Neural progenitor cell (in vitro differentiated cells): ENCODE measurements at places on chromosomes 2 and 18. TPM values are rescaled to one million over a fixed set of nuclear protein-coding genes. Genes with fewer than 3 reads are reported as not detected.
A peak's percentile ranks its signal among the peaks of the same experiment; 100 is the strongest.

The CCDC68 gene
- total RNA-seq = not detected in 2 replicates

GRCh38 chr18:74063023-74063422, 84.6 kb downstream of the FBXO15 start:
- no peak for DNase-seq

DNA sequence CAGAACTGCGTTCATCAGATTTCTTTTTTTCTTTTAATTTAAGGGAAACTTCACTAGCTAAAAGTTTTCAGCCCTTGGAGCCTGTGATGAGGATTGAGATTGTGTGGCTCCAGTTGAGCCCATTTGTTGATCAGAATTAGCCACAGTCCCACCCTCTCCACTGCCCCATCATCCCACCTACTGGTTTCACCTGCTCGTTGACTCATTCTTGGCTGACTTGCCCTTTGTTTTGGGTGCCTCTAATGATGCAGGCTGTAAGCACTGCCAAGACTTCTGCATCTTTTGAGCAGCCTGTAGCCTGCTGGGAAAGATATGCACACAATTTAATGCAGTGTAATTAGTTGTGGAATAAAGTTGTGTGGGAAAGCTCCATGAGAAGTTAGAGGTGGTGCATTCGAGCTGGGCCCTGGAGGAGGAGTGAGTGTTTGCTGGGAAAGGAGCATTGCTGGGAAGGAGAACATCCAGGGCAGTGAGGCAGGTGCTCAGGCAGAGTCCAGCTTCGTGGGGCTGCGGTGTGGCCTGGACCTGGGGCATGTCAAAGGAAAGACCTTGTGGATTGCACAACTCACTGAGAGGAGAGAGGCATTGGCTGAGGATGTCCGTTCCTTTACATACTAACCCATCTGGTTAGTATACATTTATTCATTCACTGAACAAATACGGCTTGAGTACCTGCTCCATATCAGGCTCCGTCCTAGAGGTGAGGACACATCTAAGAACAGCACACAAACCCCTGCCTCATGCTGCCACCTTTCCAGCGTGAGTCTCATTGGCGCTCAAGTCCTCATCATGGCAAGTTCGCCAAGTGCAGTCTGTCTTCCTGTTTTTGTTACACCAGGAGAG, 18.2 kb downstream of the ASPRV1 start:
- no peak for DNase-seq

GRCh38 chr2:184125867-184126266, 472.5 kb upstream of the ZNF804A start:
- DNase-seq = no peak

GRCh38 chr2:226738191-226738820, 61.3 kb downstream of the IRS1 start:
- DNase-seq = peak; percentile 18

DNA sequence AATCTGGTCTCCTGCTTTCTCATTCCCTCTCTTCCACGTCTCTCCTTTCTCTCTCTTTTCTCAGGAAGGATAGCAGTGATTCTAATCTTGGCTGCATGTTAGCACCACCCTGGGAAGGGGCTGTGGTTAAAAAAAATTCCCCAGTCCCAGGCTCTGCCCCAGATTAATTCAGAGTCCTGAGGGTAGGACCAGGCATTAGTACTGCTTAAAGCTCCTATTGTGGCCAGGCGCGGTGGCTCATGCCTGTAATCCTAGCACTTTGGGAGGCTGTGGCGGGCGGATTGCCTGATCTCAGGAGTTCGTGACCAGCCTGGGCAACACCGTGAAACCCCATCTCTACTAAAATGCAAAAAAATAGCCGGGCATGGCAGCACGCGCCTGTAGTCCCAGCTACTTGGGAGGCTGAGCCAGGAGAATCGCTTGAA, 35.4 kb upstream of the EML4 start:
- peak; percentile 61 for DNase-seq

- DNase-seq = no peak
Observed at GRCh38 chr2:231287696-231288095, 89.3 kb downstream of the ARMC9 start.

GRCh38 chr2:189258616-189259365, 79.2 kb upstream of the COL5A2 start:
- DNase-seq = no peak

DNA sequence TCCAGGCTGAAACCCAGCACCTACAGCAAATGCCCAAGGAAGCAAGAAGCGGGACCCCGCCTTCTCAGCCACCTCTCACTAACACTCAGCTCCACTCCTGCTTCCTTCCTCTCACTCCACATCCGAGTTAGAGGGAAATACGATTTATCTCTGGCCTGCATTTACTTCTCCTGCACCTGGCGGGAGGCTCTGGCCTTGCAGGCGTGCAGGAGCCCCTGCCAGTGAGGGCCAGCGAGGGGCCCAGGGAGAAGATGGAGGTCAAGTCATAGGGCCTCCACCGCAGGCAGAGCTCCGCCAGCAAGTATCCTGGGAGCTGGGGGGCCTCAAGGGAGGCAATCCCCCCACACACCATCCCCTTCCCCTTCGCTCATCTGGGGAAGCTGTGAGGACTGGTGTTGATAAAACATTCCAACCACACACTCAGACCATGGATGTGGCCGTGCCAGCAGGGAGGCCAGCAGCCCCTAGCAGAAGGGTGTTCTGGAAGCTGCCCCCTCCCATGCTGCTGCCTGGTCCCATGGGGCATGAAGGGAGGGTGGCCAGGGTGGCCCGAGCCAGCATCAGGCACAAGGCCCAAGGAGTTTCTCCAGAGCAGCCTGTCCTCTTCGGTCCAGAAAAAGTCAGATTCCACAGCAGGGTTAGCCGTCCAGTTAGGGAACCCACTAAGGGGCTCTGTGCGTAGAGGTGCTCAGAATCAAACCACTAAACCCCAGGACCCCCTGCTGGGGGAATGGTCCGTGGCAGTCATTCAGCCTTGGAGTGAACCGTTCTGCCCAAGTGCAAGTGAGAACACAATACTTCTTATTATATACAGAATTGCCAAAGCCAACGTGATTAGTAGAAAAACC, 91.2 kb downstream of the HDAC4 start:
- DNase-seq = no peak
